ENCODE measurements at places on chromosomes 3 and 15. TPM values are rescaled to one million over a fixed set of nuclear protein-coding genes. Genes with fewer than 3 reads are reported as not detected.

DNA sequence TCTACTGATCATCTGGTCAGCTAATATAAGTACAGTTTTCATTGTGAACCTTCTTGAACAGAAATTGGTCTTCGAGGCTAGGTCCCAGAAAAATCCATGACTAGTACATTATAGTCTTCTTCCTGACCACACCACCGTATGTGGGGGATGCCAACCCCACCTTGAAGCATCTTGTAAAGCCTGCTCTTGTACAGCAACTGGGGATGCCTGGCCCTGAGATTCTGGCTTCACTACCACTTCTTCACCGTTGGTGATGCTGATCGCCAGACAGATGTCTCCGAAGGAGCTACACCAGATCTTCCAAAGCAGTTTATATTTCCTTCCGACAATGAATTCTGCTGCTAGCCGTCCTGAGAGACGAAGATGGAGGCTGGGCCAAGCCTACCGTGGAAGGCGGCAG, 238.3 kb downstream of the CDIN1 start:
- no peak for DNase-seq

- DNase-seq: no peak
These were observed 6.9 kb upstream of the PLSCR2 start for GRCh38 chr3:146476094-146476740.

DNA sequence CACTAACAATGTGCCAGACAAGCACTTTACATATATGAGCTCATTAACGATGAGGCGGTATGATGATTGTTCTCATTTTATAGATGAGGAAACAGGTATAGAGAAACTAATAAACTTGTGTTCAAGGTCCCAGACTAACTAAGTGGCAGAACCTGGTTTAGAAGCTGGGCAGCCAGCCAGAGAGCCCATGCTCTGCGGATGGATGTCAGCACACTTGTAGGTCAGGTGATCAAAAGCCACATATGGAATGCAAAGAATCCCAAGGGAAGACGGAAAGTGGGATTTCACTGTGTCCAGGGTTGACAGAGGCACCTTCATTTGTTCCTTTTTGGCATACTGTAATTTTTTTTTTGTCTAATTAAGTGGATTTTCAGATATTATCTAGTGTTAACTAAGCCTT, 103.7 kb downstream of the EFL1 start:
- DNase-seq: no peak

GRCh38 chr3:179663093-179663492, 10.3 kb downstream of the USP13 start:
- DNase-seq: no peak

- DNase-seq: peak; percentile 7
These were observed 101.3 kb downstream of the UBE2E2 start for GRCh38 chr3:23304424-23304823.

DNA sequence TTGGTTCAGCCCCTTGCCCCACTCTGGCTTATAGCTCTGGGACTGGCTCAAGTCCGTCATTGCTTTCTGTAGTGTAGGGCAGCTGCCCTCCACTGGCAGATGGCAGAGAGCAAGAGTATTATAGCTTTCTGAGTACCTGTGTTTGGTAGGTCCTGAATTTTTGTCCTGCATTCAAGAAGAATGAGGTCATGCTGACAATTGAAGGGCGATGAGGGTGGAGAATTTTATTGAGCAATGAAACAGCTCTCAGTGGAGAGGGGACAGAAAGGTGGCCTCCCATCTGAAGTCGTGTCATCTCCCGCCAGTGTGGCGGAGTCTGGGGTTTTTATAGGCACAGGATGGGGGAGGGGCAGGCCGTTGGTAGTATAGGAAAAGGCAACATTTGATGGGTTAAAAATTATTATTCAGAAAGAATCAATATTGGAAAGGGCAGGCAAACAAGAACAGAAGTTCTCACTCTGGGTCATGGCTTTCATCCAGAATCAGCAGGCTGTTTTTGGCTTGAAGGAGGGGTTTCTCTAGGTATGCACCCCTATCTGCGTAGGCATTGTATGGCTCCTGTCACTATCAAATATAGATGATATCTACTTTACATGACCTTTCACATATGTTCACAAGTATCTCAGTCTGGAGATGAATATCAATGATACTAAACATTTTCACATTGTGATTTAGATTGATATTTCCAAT, 1239.7 kb upstream of the ALCAM start:
- no peak for DNase-seq

- no peak for DNase-seq
These were observed 19.0 kb downstream of the SQOR start for GRCh38 chr15:45653702-45654424.

DNA sequence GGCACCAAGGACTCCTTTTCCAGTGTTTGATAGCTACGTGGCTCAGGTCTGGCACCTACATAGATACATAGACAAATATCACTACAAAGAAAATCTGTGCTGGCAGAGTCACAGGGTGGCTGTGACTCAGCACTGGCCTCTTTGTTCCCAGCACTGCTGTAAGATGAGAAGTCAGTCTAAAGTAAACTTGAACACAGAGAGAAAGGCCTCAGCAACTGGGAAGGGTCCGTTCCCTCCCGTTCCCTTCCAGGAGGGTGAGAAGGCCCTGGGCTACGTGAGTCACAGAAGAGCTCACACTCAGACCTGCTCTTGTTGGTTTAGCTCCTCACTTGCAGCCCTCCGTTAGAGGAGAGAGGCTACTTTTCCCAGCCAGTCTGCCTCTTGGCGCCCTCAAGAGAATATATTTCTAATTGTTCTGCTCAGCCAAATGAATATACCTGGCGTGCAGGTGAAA, 23.1 kb downstream of the ANXA2 start:
- peak; percentile 99 for DNase-seq

- peak; percentile 83 for DNase-seq
These were observed 71.7 kb downstream of the P3H2 start for GRCh38 chr3:190048932-190049441.

GRCh38 chr15:98930576-98930975, 77.0 kb downstream of the PGPEP1L start:
- DNase-seq: no peak

DNA sequence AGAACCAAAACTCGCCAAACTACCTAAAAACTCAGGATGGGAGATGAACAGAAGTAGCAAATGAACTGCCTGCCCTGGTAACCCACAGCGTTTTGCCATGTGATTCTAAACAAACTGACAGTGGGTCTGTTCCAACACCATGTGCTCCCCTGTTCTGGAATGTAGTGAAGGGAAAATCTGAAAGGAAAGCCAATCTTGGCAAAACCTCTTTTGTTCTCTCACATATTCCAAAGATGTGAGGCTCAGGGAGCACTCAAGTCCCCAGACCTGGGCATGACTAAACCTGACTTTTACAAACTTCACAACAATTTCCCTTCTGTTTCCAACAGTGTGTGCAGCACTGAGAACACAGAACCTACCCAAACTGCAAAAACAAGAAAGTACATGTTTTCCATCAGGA, 116.1 kb downstream of the IMPG2 start:
- peak; percentile 18 for DNase-seq

GRCh38 chr3:125715651-125716050, 120.4 kb upstream of the OSBPL11 start:
- no peak for DNase-seq

DNA sequence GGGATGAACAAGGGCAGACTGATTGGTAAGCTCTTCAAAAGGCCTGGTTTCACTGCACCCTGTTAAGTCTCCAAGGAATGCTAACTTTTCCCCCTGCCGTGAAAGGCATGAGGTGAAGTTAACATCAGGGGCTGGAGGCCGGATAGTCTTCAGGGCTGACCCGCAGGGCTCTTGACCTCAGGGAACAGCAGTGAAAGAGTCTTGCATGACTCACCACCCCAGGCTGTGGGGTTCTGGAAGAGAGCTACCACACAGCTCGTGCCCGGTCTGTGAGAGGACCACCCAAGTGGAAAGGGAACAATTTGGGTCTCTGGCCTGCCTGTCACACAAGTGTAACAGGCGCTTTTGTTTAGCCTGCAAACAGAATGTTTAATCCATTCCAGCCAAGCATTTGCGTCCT, 504.9 kb downstream of the EDEM1 start:
- DNase-seq: no peak

DNA sequence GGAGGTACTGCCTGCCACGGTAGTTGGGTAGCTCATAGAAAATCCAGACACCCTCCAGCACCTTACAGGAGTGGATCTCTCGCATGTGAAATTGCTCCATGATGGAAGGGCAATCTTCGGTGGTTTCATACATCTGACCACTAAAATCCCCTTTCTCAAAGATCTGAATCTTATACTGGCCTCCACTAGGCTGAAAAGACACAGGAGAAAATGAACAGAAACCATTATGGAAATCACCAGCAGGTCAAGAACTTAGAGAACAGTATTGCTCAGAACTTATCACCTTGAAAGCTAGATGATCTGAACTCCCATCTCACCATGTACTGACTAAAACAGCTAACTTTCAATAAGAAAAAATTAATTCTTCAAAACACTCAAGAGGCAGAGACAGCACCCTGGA, 5.4 kb downstream of the CRYGS start:
- DNase-seq: no peak

- DNase-seq: no peak
These were observed 131.5 kb downstream of the FRMD4B start for GRCh38 chr3:69254351-69254750.

GRCh38 chr3:194376241-194376560, 6.7 kb upstream of the LRRC15 start:
- no peak for DNase-seq

DNA sequence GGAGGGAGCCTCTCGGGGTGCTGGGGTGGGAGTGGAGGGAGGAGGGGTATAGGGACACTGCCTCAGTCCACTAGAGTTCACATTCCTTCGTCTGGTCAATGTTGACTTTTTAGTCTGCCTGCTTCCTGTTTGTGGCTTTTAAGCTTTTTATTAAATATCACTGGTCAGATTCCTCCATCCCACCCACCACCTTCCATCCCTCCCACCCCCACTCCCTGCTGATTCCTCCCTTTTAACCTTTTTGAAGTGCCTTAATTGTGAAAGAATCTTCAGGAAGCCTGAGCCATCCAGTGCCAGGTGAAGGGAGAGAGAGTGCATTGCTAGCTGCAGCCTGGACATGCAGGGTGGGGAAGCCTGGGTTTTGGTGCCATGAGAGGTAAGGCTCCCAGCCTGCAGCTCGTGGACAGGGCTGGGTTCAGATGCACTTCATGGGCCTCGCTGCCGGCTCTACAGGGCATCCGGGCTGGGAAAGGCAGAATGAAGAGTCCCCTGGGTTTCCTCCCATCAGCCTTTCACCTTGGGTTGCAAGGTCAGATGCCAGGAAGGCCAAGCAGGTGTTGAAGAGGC, 105.9 kb downstream of the DNAJB8 start:
- no peak for DNase-seq

- DNase-seq: no peak
These were observed 849 bp upstream of the HDAC11 start for GRCh38 chr3:13479332-13479581.

- DNase-seq: no peak
These were observed 100.1 kb upstream of the TSC22D2 start for GRCh38 chr3:150308037-150308319.

The VIPR1 gene
- total RNA-seq: not detected

The NR2E3 gene
- total RNA-seq: under 0.01 TPM

The KBTBD12 gene
- total RNA-seq: not detected

The ZMAT3 gene
- 21.7 TPM for total RNA-seq

The EXD1 gene
- total RNA-seq: not detected

The GP9 gene
- total RNA-seq: not detected

The ITIH3 gene
- 1.1 TPM for total RNA-seq

The MON1A gene
- total RNA-seq: 8.2 TPM

The RGMA gene
- total RNA-seq: 0.18 TPM

The GABRG3 gene
- not detected for total RNA-seq

Measured in IMR-90 (cell line).